ENCODE measurements at places on chromosomes 7 and 10.

DNA sequence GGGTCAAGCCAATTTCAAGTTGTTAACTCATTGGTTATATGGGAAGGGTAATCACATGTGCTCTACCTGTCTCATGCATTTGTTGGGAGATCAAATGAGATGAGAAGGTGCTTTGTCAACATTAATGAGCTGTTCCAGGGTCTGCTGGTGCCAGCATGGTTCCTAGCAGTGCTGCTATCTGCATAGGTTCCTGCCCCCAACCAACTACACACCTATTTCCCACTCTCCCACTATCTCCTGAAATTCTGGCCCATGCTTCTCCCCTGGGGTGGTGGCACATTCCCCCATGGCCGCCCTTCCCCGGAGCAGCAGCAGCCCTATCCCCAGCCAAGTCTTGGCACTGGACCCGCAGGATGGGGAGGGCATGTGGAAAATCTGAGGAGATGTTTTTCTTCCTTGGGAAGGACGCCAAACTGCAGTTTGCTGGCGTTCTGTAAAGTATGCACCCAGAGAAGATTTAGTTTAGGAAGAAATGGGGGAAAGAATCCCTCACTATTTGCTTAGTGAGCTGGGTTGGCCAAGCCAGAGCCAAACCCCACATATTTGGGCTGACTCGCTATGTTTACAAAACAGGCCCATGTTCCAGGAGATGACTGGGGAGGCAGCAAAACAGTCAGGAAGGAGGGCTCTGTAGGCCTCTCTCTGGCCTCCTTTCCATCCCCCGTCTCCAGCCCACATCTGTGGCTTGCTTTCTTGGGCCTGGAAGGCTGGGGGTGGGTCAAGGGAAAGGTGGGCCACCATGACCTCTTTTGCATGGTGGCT, 42.5 kb downstream of the PPP1R3C start:
- no peaks in the 10 kb centered on the region for H3K36me3 ChIP-seq
- no peak overlapping the region for H3K27ac ChIP-seq
- no peaks in the 10 kb centered on the region for H3K4me1 ChIP-seq
- H3K4me3 ChIP-seq: no peak overlapping the region

DNA sequence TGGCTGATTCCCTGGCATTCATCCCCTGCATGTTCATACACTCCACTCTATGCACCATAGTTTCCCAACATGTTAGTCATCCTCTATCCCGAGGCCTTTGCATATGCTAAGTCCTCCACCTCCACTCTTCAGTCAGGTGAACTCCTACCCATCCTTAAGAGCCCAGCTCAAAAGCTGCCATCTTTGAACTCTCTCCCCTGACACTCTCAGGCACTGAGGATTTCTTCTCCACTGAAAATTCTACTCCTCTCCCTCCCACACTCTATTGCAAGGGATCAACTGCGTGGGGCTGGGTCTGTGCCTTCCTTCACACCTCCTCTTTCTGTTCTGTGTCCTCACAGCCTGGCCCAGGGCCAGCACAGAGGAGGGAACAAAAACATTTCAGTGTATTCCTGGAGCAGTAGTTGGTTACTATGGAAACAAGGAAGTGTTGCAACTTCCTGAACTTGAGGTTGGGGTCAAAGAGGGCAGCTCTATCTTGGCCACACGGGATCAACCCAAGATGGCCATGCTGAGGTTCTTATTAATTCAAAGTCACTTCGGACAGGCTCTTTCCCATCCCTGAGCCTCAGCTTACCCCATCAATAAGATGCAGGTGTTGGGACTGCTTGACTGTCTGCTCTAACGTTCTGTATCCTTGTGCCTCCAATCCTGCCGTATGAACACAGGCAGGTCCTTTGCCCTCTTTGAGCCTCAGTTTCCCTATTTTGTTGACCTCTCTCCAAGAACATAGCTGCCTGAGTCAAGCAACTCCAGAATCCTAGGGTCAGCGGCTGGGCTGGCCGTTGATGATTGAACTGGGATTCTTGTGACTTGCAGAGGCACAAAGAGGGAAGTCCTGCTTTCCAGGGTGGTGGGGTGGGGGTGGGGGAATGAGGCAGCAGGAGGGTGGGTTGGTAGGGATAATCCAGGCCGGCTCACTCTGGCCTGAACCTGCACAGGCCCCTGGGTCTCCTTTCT, 15.5 kb downstream of the ZMIZ1 start:
- H3K27ac ChIP-seq: no peak overlapping the region
- H3K36me3 ChIP-seq: no peaks in the 10 kb centered on the region
- DNase-seq: no peak

DNA sequence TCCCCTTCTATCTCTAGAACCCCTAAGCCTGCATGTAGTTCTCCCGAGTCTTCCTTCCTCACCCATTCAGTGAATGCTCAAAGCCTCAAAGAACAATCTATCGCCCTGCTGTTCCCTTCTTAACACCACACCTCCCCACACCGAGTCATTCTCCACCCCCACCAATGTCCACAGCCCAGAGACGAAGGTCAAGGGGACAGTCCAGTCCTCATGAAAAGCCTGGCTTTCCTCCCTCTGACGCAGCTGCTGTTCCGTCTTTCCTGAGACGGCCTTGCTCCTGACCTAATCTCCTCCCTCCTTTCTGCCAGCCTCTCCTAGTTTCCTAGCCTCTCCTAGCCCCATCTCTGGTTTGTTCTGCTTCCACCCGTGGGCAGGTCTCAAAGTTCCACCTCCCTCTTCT, 9.2 kb downstream of the MOSPD3 start:
- no peak overlapping the region for H3K27ac ChIP-seq
- no peaks in the 10 kb centered on the region for H3K36me3 ChIP-seq
- DNase-seq: no peak
- H3K4me1 ChIP-seq: peaks cover 5% of the 10 kb centered on the region

DNA sequence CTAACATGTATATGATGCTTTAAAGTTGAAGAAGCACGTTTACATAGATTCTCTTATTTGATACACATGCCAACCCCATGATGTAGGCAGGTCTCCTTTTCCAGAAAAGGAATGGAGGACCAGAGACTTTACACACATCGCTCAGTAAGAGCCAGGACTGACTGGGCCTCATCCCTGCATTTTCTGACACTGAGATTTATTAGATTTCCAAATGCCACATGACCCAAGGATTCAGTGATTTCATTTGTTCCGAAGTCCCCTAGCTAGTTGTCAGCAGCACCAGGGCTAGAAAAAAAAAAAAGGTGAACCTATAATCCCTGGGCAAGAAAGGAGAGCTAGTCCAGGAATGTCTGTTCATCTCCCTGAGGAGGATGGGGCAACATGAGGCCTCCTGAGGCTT, 143.3 kb upstream of the AGK start:
- no peaks in the 10 kb centered on the region for H3K36me3 ChIP-seq
- H3K27ac ChIP-seq: no peak overlapping the region
- H3K27me3 ChIP-seq: peaks cover 37% of the 10 kb centered on the region
- peaks cover 7% of the 10 kb centered on the region for H3K4me1 ChIP-seq

DNA sequence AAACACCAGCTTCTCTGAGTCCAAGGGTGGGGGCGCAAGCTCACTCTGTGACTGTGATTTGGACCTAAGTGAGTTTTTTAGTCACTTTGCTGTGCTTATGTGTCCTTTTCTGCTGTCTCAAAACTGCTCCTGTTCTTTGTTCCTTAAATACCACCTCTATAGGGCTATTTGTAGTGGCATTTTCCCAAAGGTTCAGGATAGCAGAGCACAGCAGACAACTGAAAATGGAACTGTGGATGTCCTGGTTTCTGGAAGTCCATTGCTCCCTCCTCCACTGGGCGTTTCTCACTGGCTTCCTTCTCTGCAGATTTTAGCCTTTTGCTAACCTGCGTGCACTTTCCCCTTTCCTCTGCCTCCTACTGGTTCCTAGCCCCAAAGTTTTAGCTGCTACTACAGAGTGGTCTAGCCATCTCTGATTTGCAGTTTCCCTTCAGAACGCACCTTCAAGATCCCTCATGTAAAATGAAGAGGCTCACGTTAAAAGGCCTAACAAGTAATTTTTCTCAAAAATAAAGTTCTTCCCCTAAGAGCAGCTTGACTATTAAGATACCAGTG, 25.6 kb downstream of the BLVRA start:
- no peak overlapping the region for H3K4me3 ChIP-seq
- peaks cover 8% of the 10 kb centered on the region for H3K4me1 ChIP-seq
- no peak overlapping the region for H3K27ac ChIP-seq
- H3K36me3 ChIP-seq: peaks cover 1% of the 10 kb centered on the region
- DNase-seq: no peak

DNA sequence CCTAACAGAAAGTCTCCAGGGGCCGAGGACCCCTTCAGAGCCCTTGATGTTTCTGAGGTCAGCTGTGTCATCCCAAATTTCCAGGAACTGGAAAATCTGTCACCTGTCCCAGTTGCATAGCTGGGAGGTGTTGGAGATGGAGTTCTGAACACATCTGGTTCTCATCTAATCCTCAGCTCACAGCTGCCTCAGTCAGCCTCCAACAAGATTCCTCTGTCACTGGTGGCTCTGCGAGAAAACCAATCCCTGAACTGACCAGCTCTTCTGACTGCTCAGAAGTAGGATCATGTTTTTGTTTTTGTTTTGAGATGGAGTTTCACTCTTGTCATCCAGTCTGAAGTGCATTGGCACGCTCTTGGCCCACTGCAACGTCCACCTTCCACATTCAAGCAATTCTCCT, 37.6 kb upstream of the MYL10 start:
- peaks cover 3% of the 10 kb centered on the region for H3K36me3 ChIP-seq
- H3K4me3 ChIP-seq: no peak overlapping the region
- H3K27me3 ChIP-seq: no peaks in the 10 kb centered on the region
- H3K4me1 ChIP-seq: no peaks in the 10 kb centered on the region
- DNase-seq: no peak
- H3K27ac ChIP-seq: no peak overlapping the region

- no peak overlapping the region for H3K4me3 ChIP-seq
- H3K27ac ChIP-seq: no peak overlapping the region
- H3K4me1 ChIP-seq: no peaks in the 10 kb centered on the region
- no peaks in the 10 kb centered on the region for H3K36me3 ChIP-seq
- DNase-seq: no peak
Measured at GRCh38 chr10:75286901-75287300, 51.1 kb upstream of the COMTD1 start.

DNA sequence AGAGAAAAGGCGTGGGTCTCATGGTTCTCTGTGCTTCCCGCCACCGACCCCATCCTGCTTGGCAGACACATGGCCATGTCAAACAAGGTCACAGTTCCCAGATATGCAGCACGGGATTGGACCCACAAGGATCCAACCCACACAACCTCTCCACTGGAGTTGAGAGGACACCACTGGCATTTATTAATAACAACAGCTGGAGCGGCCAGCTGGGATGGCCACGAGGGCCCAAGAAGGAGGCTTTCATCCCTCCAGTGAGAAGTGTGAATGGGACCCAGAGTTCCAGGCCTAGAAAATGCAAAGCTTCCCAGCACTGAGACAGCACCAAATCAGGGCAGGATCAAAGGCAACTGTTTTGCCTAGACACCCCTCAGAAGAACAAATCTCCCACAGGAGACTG, 31.5 kb downstream of the FGFR2 start:
- H3K4me3 ChIP-seq: no peak overlapping the region
- no peaks in the 10 kb centered on the region for H3K36me3 ChIP-seq
- H3K27ac ChIP-seq: no peak overlapping the region
- no peaks in the 10 kb centered on the region for H3K27me3 ChIP-seq
- H3K4me1 ChIP-seq: no peaks in the 10 kb centered on the region

- H3K27me3 ChIP-seq: peaks cover 12% of the 10 kb centered on the region
- DNase-seq: peak; percentile 52
- H3K27ac ChIP-seq: no peak overlapping the region
- H3K4me1 ChIP-seq: no peaks in the 10 kb centered on the region
- H3K4me3 ChIP-seq: no peak overlapping the region
- no peaks in the 10 kb centered on the region for H3K36me3 ChIP-seq
Measured at GRCh38 chr7:86939197-86939814, 120.1 kb downstream of the ELAPOR2 start.

- no peak for DNase-seq
- H3K36me3 ChIP-seq: no peaks in the 10 kb centered on the region
- H3K4me3 ChIP-seq: no peak overlapping the region
- H3K27ac ChIP-seq: no peak overlapping the region
- no peaks in the 10 kb centered on the region for H3K4me1 ChIP-seq
Measured at GRCh38 chr7:102012941-102013461, 195.6 kb downstream of the CUX1 start.

- peak; percentile 90 for DNase-seq
- H3K27me3 ChIP-seq: no peaks in the 10 kb centered on the region
- peaks cover 5% of the 10 kb centered on the region for H3K36me3 ChIP-seq
Measured at GRCh38 chr10:114937962-114938855, at the start of gene TRUB1. Gene TRUB1, plus strand, starts transcription at chr10:114938195. Its CDS starts 59 bp downstream, at chr10:114938254.

GRCh38 chr7:70159121-70159520, 560.8 kb downstream of the AUTS2 start:
- H3K4me3 ChIP-seq: no peak overlapping the region
- H3K4me1 ChIP-seq: no peaks in the 10 kb centered on the region
- no peak for DNase-seq
- H3K27ac ChIP-seq: no peak overlapping the region

DNA sequence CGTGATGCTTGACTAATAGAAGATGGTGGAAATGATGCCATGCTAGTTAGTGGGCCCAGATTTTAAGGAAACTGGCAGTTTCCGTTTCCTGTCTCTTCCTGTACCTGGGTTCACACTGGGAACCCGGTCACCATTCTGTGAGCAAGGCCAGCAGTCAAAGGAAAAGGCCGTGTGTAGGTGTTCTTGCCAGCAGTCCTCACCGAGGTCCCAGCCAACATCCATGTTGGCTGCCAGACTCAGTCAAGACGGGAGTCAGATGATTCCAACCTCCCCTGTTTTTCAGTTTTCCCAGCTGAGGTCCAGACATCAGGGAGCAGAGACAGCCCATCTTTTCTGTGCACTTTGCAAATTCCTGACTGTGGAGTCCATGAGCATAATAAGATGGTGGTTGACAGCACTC, 15.2 kb upstream of the PILRB start:
- DNase-seq: no peak
- H3K4me3 ChIP-seq: no peak overlapping the region
- peaks cover 16% of the 10 kb centered on the region for H3K36me3 ChIP-seq
- H3K27me3 ChIP-seq: no peaks in the 10 kb centered on the region

GRCh38 chr10:93813507-93814465, 56.0 kb downstream of the LGI1 start:
- no peaks in the 10 kb centered on the region for H3K36me3 ChIP-seq
- no peak overlapping the region for H3K4me3 ChIP-seq
- DNase-seq: peak; percentile 47
- H3K4me1 ChIP-seq: peaks cover 4% of the 10 kb centered on the region
- peaks cover 55% of the 10 kb centered on the region for H3K27me3 ChIP-seq

DNA sequence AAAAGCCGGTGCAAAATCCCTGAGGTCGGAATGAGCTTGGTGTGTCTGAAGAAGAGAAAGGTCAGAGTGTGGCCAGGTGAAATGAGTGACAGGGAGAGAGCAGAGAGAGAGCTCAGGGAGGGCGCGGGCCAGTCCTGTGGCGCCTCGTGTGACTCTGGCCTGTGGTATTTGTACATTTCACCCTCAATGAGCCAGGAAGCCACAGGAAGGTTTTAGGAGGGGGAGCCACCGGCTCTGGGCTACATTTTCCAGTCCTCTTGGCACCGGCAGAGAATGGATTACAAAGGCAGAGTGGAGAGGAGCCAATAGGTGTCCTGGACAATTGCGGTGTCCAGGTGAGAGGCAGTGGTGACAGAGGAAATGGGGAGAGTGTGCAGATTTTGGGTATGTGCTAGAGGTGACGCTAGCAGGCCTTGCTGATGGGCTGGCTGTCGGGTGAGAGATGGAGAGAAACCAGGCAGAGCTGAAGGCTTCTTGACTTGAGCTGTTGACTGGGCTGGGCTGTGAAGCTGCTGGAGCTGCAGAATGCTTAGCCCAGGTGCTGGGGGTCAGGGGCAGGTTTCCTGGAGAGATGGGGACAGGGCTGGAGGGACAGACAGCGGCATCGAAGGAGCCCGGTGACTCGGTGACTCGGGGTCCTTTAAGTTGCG, 38.1 kb downstream of the COL13A1 start:
- no peak for DNase-seq
- H3K27me3 ChIP-seq: peaks cover 30% of the 10 kb centered on the region
- H3K36me3 ChIP-seq: no peaks in the 10 kb centered on the region
- no peak overlapping the region for H3K27ac ChIP-seq
